Activated CD8-positive, alpha-beta memory T cell treated with anti-CD3 and anti-CD28 coated beads for 24 hours (primary cell): ENCODE measurements at places on chromosomes 2 and 18.

DNA sequence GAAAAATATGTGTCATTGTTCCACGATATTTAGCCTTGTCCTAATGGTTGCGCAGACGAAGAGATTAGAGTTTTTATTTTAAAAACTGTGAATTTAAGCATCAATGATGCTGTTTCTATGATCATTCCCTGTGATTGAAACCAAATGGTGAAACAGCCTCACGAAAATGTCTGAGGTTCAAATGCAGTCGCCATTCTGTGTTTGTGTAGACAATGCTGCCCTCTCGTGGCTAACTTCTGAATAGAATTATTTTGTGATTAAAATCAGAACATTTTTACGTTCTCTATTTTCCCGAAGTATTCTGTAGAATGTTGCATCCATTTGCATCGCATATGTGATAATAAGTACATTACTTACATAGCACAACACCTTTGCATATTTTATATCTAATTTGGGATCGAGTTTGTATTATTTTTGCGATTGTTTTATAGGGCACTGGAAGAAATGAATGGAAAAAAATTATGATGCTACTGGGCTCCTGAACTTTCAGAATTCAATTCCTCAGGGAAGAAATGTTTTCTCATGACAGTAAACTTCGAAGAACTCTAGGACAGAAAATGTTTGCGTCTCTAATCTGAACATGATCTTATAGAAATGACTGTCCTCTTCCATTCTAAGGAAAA, 54.8 kb upstream of the CREB1 start:
- DNase-seq = no peak

- no peak for DNase-seq
Observed at GRCh38 chr18:5903386-5903785, 8.1 kb upstream of the TMEM200C start.

DNA sequence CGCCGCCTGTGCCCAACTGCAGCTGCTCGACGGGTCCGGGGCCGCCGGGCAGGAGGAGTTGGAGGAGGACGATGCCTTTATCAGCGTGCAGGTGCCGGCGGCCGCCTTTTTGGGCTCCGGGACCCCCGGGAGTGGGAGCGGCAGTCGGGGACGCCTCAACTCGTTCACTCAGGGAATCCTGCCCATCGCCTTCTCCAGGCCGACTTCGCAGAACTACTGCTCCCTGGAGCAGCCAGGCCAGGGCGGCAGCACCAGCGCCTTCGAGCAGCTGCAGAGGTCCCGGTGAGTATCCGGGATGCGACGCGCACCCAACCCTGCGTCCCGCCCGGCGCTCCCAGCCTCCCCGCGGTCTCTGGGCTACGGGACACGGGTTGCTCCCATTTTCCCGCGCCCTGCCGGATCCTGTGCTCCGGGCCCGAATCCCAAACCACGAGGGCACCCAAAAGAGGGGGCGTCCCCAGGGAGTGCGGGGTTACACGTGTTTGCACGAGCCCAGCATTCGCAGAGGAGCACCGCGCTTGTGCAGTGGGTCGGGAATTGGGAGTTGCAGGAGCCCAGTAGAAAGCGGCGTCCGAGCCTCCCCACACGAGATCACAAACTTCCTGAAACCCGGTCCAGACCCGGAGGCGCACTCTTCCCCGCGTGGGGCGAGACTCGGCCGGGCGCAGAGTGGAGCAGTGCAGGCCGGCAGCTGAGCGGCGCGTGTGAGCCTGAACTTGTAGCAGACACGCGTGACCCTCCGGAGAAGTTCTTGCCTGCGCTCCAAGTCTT, 1.2 kb downstream of the CABLES1 start:
- DNase-seq = peak; percentile 64

DNA sequence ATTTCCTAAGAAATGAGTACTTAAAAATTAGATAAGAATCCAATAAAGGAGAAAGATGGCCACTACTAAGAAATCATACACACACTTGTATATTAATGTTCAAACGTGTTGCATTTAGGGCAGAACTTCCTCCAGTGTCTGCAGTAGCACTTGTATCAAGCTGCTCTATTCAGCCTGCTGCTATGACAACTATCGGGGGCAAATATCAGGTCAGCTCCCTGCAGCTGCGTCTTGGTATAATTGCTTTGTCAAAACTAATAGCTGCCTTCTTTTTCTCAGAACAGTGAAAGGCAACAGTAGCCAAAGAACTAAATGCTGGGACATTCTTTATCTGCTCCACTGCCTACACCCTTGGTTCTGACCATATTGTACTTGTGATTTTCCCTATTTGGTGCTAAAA, 300.7 kb downstream of the NOL4 start:
- DNase-seq = no peak

GRCh38 chr2:196592911-196593881, 46.3 kb upstream of the CCDC150 start:
- peak; percentile 63 for DNase-seq

DNA sequence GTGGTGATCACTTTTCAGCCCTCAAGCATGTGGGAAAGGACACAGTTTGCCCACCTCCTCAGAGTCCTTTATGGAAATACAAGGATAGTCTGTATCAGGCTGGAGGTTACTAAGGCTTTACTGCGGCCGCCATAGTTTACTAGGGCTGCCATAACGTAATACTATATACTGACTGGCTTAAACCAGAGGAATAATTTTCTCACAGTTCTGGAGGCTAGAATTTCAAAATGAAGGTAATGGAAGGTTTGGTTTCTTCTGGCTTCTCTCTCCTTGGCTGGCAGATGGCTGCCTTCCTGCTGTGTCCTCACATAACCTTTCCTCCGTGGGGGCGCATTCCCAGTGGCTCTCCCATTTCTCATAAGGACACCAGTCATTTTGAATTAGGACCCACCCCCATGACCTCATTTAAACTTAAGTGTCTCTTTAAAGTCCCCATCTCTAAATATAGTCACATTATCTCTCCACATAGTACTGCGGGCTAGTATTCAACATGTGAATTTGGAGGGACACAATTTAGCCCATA, 12.5 kb upstream of the ATIC start:
- DNase-seq = no peak

DNA sequence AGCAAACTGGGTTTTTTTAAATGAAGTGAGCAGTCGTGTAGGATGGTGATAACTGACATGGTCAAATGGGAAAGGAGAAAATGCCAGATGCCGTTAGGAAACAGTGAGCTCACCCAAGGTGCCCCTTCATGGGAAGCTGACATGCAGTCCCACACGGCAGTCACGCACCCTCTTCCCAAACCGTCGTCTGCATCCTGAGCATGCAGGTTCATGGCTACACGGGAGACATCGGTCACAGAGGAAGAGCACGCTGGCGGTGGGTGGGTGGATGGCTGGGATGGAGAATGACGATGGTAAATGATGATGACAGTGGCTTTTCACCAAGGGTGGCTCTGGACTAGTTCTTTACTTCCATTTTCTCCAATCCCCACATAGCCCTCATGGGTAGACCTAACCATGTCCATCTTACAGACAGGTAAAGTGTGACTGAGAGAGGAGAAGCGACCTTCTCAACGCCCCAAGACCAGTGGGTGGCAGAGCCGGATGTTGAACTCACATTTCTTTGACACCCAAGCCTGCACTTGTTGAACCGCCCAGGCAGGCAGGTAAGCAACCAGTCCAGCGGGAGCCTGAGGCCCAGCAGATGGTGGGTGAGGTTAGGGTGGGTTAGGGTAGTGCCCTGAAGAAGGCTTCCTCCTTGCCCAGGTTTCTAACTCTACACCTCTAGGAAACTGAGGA, 44.5 kb downstream of the TNS1 start:
- no peak for DNase-seq

GRCh38 chr18:62209046-62209445, 22.0 kb downstream of the RELCH start:
- DNase-seq = no peak

GRCh38 chr2:112579241-112579640, 5.2 kb upstream of the CHCHD5 start:
- DNase-seq = no peak

DNA sequence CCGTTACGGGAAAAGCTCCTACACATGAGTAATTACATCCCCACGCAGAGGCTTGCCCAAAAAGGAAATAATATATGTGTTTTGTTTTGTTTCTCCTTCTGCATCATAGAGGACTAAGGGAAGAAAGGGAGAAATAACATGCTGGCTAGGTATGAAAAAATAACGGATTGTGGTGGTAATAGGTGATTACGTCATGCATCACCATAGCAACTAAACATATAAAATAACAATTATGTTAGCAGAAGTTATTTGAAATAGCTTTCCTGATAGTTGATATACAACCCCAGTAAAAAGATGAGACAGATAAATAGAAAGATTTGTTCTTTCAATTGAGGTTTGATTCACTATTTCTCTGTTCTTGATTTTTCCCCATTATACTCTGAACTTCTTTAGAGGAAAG, 518.0 kb downstream of the ZNF516 start:
- DNase-seq = no peak

- no peak for DNase-seq
Observed at GRCh38 chr2:212480447-212480846, 58.2 kb downstream of the ERBB4 start.

DNA sequence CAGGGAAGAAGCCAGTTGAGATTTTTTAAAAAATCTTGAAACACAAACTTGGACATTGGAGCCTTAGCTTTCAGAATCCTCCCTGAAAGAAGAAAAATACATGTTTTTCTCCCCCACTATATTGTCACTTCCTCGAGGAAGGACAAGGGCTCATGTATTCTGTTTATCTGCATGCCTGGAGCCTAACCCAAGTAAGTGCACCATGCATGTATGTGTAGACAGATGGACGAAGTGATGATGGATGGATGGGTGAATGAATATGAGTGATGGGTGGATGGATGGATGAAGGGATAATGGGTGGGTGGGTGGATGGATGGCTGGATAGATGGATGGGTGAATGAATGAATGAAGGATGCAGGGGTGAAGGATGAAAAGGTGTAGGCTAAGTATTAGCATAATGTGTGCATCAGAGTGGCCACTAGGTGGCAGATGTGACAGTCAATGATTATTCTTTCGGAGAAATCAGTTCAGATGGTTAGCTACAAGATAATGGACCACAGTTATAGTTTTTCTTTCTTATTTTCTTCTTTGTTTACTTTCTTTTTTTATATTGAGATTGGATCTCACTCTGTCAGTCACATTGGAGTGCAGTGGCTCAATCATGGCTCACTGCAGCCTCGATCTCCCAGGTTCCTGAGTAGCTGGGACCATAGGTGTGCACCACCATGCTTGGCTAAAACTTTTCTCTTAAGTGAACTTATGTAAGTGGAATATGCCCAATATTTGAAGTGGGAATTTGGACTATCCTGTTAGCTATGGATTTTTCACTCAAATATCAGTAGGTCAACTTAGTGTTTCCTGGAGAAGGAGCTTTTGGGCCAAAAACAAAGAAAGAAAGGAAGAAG, 18.5 kb upstream of the CCDC93 start:
- peak; percentile 61 for DNase-seq

- DNase-seq = no peak
Observed at GRCh38 chr2:225937625-225938187, 538.2 kb downstream of the NYAP2 start.

DNA sequence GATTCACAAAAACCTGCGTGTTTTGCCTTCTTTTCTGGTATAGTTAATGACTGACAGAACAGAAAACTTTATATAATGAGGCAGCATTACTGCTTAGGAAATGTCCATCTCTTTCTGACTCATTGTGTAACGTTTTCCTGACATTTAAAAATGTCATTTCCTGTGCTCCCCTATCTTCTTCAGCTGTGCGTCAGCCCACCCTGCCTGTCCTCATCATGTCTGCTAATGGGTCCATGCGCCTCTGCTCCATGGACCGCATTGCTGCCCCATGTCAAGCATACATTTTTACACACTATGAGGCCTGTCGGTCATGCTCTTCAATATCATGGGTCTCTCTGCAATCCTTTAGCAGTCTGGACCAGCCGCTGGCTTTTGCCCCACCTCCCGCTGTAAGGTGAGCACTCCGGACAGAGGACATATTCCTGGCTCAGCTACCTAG, 234.3 kb downstream of the CDCA7 start:
- no peak for DNase-seq

DNA sequence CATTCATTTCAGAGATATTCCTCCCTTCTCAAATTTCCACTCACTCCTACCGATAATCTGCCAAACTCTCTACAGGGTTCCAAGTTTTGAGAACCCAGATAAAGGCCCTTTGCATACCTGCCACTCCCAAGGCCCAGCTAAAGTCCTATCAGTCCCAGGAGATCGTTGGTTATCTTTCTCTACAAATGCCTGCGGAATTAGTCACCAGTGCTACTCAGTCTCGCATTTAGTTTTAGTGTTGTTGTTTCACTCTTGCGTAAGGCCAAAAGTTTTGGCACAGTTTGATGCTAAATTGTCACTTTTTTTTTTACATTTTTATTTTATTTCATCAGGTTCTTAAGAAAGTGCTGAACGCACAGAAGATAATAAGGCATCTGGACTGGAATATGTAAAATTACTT, 29.2 kb upstream of the SETBP1 start:
- DNase-seq = no peak

DNA sequence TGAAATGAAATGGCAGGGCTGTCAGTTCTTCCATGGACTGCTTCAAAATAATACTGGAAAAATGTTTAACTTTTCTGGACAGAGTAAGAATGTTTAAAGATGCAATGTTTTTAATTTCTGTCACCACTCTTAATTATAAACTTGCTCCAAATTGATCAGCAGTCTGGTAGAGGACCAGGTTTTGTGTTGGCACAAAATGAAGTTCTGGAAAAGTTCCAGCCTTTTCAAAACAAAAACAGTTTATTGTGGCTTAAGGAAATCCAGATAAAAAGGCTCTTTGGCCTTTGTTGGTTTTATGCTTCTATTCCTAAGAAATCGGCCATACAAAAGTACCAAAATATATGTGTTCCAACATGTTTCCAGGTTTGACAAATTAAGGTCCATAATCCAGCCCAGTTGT, 48.8 kb downstream of the PTRHD1 start:
- DNase-seq = no peak

DNA sequence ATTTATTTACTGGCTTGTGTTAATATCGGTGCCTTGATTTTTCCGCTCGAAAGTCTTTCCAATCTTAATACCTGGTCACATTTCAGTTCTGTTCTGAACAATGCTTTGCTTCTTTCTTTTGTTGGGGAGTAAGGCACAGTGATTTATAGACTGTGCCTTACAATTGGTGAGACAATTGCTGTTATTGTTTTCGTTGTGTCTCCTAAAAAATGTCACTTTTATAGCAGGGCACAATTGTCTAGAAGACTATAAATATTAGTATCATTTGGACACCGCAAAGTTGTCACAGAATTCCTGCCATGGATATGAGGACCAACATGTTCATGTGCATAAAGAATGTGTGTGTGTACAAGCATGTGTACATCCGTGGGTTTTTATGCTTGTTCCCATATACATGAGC, 231.9 kb downstream of the INSIG2 start:
- DNase-seq = no peak
